Thymus (tissue), 14 donors: ENCODE measurements at places on chromosomes 7 and 10. TPM values are rescaled to one million over a fixed set of nuclear protein-coding genes. Genes with fewer than 3 reads are reported as not detected.

GRCh38 chr10:121154310-121154709 is 303.1 kb downstream of the WDR11 start:
- no peak overlapping the region for H3K4me3 ChIP-seq
- no peaks in the 10 kb centered on the region for H3K36me3 ChIP-seq
- H3K4me1 ChIP-seq = no peaks in the 10 kb centered on the region
- no peaks in the 10 kb centered on the region for H3K27me3 ChIP-seq
- no peak for DNase-seq

DNA sequence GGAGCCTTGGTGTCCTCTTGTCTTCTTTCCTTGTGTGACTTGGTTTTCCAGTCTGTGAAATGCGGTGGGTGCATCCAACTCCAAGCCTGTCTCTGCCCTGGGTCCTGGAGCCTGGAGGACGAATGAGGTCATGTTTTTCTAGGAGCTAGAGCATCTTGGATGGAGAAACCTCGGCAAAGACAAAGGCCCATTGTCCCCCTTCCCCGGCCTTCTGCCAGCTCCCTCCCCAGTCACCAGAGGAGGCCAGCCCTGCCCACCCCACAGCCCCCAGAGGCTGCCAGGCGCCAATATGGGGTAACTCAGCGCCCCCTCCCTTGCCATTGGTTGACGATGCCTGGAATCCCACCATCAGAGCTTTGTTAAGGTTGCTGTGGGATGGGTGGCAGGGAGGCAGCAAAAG is 40.4 kb downstream of the KCTD7 start:
- DNase-seq = no peak
- no peak overlapping the region for H3K4me3 ChIP-seq
- H3K27ac ChIP-seq = no peak overlapping the region
- H3K4me1 ChIP-seq = no peaks in the 10 kb centered on the region
- H3K36me3 ChIP-seq = no peaks in the 10 kb centered on the region
- no peaks in the 10 kb centered on the region for H3K27me3 ChIP-seq

DNA sequence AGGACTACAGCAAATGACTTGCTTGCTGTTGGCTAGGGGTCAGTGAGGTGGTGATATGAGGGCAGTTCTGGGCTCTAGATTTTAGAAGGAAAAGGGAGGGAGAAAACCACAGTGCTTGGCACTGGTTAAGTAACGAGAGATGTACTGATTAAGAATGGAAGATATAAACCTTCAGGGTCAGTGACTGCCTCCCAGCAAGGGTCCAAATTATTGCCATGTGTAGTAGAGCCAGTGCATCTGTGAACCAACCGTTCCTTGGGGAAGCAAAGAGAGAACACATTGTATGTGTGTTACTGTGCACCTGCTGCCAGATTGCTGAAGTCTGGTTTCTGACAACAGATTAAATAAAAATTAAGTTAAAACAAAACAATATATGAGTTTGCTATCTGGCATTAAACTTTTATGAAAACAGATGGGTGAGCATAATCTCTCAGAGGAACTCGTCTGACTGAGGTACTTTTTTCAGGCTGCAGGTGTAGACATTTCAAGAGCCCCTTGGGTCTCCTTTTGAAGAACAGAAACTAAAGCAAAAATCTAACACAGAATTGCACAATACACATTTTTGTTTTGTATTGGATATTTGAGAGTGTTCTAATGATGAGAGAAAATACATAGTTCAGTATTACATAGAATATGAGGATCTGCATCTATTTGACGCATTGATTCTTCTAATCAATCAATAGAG is 1120.6 kb downstream of the SORCS3 start:
- no peaks in the 10 kb centered on the region for H3K27me3 ChIP-seq
- H3K4me3 ChIP-seq = no peak overlapping the region
- H3K36me3 ChIP-seq = no peaks in the 10 kb centered on the region
- DNase-seq = no peak

GRCh38 chr7:93028610-93029009 is 89.2 kb downstream of the SAMD9 start:
- no peaks in the 10 kb centered on the region for H3K27me3 ChIP-seq
- H3K36me3 ChIP-seq = no peaks in the 10 kb centered on the region
- H3K4me1 ChIP-seq = no peaks in the 10 kb centered on the region
- no peak for DNase-seq
- no peak overlapping the region for H3K27ac ChIP-seq

- H3K4me3 ChIP-seq = no peak overlapping the region
- no peaks in the 10 kb centered on the region for H3K4me1 ChIP-seq
- no peak for DNase-seq
- no peaks in the 10 kb centered on the region for H3K27me3 ChIP-seq
- H3K36me3 ChIP-seq = no peaks in the 10 kb centered on the region
These were observed 192.8 kb downstream of the ADK start for GRCh38 chr10:74343804-74344203.

- peaks cover 17% of the 10 kb centered on the region for H3K27me3 ChIP-seq
- H3K4me1 ChIP-seq = no peaks in the 10 kb centered on the region
- no peak within 1 kb of the TSS for H3K4me3 ChIP-seq
- H3K27ac ChIP-seq = no peak within 1 kb of the TSS
- DNase-seq = peak; percentile 41
- no peaks in the 10 kb centered on the region for H3K36me3 ChIP-seq
These were observed at the start of gene LRRTM3 for GRCh38 chr10:66925896-66926715. LRRTM3 (plus strand) TSS chr10:66926036.

GRCh38 chr10:129476431-129476830 is 9.4 kb downstream of the MGMT start:
- no peaks in the 10 kb centered on the region for H3K27me3 ChIP-seq
- no peak for DNase-seq
- no peak overlapping the region for H3K4me3 ChIP-seq
- H3K4me1 ChIP-seq = peaks cover 7% of the 10 kb centered on the region
- H3K36me3 ChIP-seq = peaks cover 5% of the 10 kb centered on the region
- no peak overlapping the region for H3K27ac ChIP-seq

Gene ASZ1
- polyA plus RNA-seq = 0.09 TPM

Gene NUTM2B
- polyA plus RNA-seq = 0.09 TPM

Gene ARMC3
- 0.11 TPM for polyA plus RNA-seq

Gene SFRP5
- polyA plus RNA-seq = 0.41 TPM

Gene NANOS1
- 3.2 TPM for polyA plus RNA-seq

Gene MPLKIP
- polyA plus RNA-seq = 66.4 TPM

Gene SCART1
- 1.6 TPM for polyA plus RNA-seq

Gene VPS37D
- 2.7 TPM for polyA plus RNA-seq

Gene MSMB
- polyA plus RNA-seq = 8.6 TPM
